ENCODE measurements at places on chromosomes 5 and 9. TPM values are rescaled to one million over a fixed set of nuclear protein-coding genes. Genes with fewer than 3 reads are reported as not detected.

GRCh38 chr9:91427873-91428272, 4.2 kb upstream of the NFIL3 start:
- peaks cover 31% of the 10 kb centered on the region for H3K4me1 ChIP-seq
- no peaks in the 10 kb centered on the region for H3K27me3 ChIP-seq
- peak overlapping the region; percentile 10 for H3K27ac ChIP-seq

GRCh38 chr5:122877518-122877917, 32.1 kb downstream of the SNX24 start:
- no peak overlapping the region for H3K4me3 ChIP-seq
- no peak for DNase-seq
- no peaks in the 10 kb centered on the region for H3K27me3 ChIP-seq
- H3K27ac ChIP-seq: no peak overlapping the region
- H3K4me1 ChIP-seq: peaks cover 7% of the 10 kb centered on the region

GRCh38 chr5:180074462-180074861, 2.9 kb upstream of the RNF130 start:
- no peaks in the 10 kb centered on the region for H3K36me3 ChIP-seq
- no peak overlapping the region for H3K4me3 ChIP-seq
- no peak overlapping the region for H3K27ac ChIP-seq
- no peaks in the 10 kb centered on the region for H3K27me3 ChIP-seq
- no peak for DNase-seq

DNA sequence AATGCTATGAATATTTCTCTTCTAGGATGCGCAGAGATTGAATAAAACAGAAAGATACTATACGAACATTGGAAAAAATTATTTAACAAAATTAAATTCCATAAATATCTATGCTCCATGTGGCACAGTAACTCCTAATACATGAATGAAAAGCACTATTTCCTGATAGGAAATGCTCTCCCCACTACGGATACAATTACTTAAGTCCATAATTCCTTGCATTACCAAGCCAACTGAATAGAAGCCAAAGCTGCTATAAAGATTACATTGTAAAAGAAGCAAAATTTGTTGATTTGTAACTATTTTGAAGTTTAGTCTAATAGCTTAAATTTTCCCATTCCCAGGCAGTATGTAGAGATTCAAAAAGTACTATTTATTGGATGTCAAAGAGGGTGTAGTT, 61.8 kb upstream of the SNX2 start:
- H3K4me1 ChIP-seq: no peaks in the 10 kb centered on the region
- H3K4me3 ChIP-seq: no peak overlapping the region
- H3K27ac ChIP-seq: no peak overlapping the region
- H3K36me3 ChIP-seq: no peaks in the 10 kb centered on the region
- no peaks in the 10 kb centered on the region for H3K27me3 ChIP-seq
- no peak for DNase-seq

- H3K36me3 ChIP-seq: no peaks in the 10 kb centered on the region
- H3K27ac ChIP-seq: no peak overlapping the region
- no peaks in the 10 kb centered on the region for H3K4me1 ChIP-seq
- DNase-seq: no peak
- no peak overlapping the region for H3K4me3 ChIP-seq
These were observed 116.8 kb downstream of the MACIR start for GRCh38 chr5:103375350-103375749.

- DNase-seq: no peak
- peaks cover 6% of the 10 kb centered on the region for H3K4me1 ChIP-seq
- no peaks in the 10 kb centered on the region for H3K27me3 ChIP-seq
- no peak overlapping the region for H3K27ac ChIP-seq
These were observed 19.8 kb downstream of the TTC23L start for GRCh38 chr5:34858790-34859189.

- no peaks in the 10 kb centered on the region for H3K27me3 ChIP-seq
- H3K27ac ChIP-seq: no peak overlapping the region
- no peak overlapping the region for H3K4me3 ChIP-seq
- H3K36me3 ChIP-seq: no peaks in the 10 kb centered on the region
- DNase-seq: no peak
These were observed 34.1 kb downstream of the ZNF622 start for GRCh38 chr5:16431490-16431889.

DNA sequence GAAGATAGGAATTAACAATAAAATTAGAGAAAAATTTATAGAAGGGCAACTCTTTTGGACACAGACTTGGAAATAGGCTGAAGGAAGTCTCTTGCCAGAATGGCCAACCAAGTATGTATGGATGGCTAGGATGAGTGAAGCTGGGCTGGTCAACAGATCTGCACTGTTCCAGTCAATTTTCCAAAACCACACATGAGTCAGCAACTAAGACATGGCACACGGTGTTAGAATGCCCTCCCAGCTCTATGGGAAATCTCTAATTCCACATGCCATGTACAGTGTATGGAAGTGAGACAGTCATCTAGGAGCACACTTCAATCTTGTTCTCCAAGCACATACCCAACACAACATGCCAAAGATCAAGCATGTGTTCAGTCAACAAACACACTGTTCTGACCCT, 129.6 kb downstream of the GLIS3 start:
- peaks cover 7% of the 10 kb centered on the region for H3K4me1 ChIP-seq
- no peaks in the 10 kb centered on the region for H3K27me3 ChIP-seq
- no peak for DNase-seq
- no peaks in the 10 kb centered on the region for H3K36me3 ChIP-seq

- H3K36me3 ChIP-seq: peaks cover 10% of the 10 kb centered on the region
- no peak for DNase-seq
- H3K27me3 ChIP-seq: no peaks in the 10 kb centered on the region
- H3K4me1 ChIP-seq: no peaks in the 10 kb centered on the region
- no peak overlapping the region for H3K27ac ChIP-seq
These were observed 11.6 kb upstream of the POMT1 start for GRCh38 chr9:131491001-131491710.

Gene RFESD
- total RNA-seq: 1.2 TPM

- H3K27ac ChIP-seq: peak overlapping the region; percentile 94
- no peaks in the 10 kb centered on the region for H3K36me3 ChIP-seq
- H3K4me3 ChIP-seq: no peak overlapping the region
- H3K4me1 ChIP-seq: peaks cover 90% of the 10 kb centered on the region
- no peak for DNase-seq
These were observed 8.2 kb downstream of the ABL1 start for GRCh38 chr9:130843049-130843908.

DNA sequence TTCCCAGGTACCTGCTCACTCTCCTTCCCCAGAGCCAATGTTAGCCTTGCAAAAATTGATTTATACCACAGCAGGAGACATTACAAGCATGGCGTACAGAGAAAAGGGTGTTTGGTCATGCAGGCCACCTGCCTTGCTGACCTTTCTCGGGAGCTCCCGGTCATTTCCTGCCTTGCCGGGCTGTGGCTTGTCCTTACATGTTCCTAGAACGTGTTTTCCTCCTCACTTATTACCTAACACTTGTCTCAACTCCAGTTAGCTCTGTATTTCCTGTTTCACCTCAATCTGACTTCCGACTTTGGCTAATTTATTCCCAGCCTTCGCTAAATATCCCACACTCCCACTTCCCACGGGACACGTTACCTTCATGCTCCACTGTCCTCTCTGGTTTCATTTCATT, 282.5 kb downstream of the ICE1 start:
- no peaks in the 10 kb centered on the region for H3K36me3 ChIP-seq
- no peaks in the 10 kb centered on the region for H3K27me3 ChIP-seq
- DNase-seq: no peak

DNA sequence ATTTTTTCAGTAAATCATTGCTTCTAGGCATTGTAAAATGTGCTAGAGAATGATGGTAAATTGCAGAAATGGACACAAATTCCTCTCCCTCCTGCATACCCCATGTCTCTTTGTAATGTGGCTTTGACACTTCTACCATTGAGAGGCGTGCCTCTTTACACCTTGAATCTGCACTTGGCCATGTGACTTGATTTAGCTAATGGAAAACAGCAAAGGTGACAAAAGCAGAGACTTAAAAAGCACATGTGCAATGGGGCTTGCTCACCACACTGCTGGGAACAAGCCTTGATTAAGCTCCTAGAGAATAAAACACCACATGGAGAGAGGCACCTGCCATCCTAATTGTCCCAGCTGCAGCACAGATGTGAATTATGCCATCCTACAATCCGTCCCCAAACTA, 69.9 kb upstream of the NAA35 start:
- no peak for DNase-seq
- no peaks in the 10 kb centered on the region for H3K4me1 ChIP-seq
- no peaks in the 10 kb centered on the region for H3K27me3 ChIP-seq
- no peak overlapping the region for H3K27ac ChIP-seq
- no peak overlapping the region for H3K4me3 ChIP-seq

DNA sequence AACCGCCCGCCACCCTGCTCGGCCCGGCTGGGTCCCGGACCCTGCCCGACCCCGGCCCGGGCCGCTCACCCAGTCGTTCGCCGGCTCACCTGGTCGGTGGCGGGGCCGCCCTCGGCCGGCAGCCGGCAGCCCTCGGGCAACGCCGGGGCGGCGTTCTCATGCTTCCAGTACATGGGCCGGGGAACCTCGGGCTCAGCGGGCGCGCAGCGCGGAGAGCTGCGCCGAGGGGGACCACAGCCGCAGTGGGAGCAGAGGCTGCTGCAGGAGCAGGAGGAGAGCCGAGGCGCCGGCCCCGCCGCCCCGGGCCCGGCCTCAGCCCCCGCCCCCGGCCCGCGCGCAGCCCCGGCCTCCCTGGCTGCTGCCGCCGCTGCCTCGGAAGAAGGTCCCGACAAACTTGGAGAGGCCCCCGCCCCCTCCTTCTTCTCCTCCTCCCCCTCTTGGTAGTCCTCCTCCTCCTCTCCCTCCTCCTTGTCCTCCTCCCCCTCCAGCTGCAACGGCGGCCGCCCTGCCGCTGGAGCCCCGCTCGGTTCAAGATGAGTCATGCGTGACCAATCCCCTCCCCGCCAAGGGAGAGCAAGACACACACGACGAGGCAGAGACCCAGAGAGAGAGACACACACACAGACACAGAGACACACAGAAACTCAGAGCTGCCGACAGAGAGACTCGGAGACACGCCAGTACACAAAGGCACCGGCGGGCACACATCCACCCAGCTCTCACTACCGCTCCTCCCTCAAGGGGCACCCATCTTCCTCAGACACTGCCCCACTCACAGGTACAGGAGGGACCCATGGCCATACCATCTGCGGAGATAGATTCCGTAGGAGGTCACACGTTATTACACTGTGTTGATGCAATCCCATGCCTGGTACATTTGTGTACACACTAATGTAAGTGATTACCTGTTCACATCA, at the start of gene LHX6:
Gene LHX6, minus strand, starts transcription at position 390 of the 917 bp plus-strand sequence. Its CDS starts 217 bp downstream, at position 173.
- no peak for DNase-seq
- H3K27me3 ChIP-seq: peaks cover 32% of the 10 kb centered on the region
- H3K4me1 ChIP-seq: peaks cover 34% of the 10 kb centered on the region
- H3K4me3 ChIP-seq: peak within 1 kb of the TSS; percentile 44
- H3K36me3 ChIP-seq: no peaks in the 10 kb centered on the region

DNA sequence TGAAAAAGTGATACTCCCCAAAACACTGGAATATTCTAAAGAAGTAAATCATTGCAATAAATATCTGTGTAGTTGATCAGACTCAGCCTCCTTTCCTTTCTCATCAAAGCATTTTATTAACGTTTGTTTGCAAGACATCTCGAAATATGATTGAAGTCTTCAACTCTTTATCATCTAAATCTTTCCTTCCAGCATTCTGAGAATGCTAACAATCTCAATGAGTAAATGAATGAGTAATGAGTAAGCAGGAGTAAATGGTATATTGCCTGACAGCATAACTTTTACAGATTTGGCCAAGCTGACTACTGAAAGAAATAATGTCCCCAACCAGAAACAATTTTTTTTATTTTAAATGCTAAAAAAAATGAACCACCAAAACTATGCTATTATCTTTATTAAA, 157.1 kb downstream of the SLCO4C1 start:
- no peaks in the 10 kb centered on the region for H3K27me3 ChIP-seq
- H3K4me3 ChIP-seq: no peak overlapping the region
- no peaks in the 10 kb centered on the region for H3K36me3 ChIP-seq
- no peaks in the 10 kb centered on the region for H3K4me1 ChIP-seq
- no peak for DNase-seq

Gene PIP5KL1
- 10.3 TPM for total RNA-seq

DNA sequence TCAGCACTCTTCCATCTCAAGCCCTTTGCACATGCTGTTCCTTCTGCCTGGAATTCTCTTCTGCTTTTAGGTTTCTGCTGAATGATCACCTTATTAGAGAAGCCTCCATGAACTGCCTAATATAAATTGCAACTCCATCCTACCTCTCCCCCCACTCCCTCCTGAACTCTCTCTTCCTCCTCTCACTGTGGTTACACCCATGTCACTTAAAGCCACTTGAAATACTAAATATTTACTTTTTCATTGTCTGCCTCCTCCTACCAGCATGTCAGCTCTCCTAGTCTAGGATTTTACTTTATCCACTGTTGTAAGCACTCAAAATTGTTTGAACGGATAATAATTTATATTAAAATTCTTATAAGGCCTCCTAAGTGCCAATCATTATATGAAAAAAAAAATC, 43.8 kb downstream of the ACTL7B start:
- peaks cover 6% of the 10 kb centered on the region for H3K27me3 ChIP-seq
- DNase-seq: no peak
- no peaks in the 10 kb centered on the region for H3K4me1 ChIP-seq
- no peaks in the 10 kb centered on the region for H3K36me3 ChIP-seq
- H3K27ac ChIP-seq: no peak overlapping the region
- no peak overlapping the region for H3K4me3 ChIP-seq

GRCh38 chr5:15702102-15702501, 202.1 kb downstream of the FBXL7 start:
- no peak overlapping the region for H3K27ac ChIP-seq
- peaks cover 11% of the 10 kb centered on the region for H3K4me1 ChIP-seq
- DNase-seq: no peak
- no peak overlapping the region for H3K4me3 ChIP-seq
- no peaks in the 10 kb centered on the region for H3K27me3 ChIP-seq

Gene SLC28A3
- total RNA-seq: 10.3 TPM

DNA sequence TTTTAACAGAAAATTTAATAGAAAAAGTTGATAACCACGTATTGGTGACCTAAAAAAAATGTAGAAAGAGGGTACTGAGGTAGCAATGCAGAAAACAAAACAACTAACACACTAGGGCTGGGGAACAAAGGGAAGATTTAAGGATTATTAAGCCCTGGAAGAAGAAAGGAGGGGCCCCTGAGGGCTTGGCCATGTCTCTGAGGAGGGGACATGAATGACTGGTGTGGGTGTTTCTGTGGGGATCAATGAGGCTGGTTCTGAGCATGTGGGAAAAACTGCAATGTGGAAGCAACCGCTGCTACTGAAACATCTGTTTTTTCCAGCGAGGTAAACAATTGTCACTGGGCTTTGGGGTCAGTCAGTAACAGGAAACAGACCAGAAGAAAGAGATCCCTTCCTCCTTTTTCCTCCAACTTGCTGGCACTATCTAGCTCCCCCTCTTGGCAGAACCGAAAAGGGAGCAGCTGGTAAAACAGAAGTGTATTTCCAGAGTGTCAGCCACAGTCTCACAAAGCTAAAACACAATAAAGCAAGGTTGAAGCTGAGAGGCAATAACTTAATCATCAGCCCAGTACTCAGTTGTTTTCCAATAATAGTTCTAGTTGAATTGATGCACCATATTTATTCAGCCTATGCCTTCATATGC, 48.3 kb downstream of the ATPSCKMT start:
- DNase-seq: no peak
- no peak overlapping the region for H3K27ac ChIP-seq
- H3K4me1 ChIP-seq: no peaks in the 10 kb centered on the region
- H3K4me3 ChIP-seq: no peak overlapping the region
